IMR-90 (cell line): ENCODE measurements at places on chromosomes 2 and 18.

DNA sequence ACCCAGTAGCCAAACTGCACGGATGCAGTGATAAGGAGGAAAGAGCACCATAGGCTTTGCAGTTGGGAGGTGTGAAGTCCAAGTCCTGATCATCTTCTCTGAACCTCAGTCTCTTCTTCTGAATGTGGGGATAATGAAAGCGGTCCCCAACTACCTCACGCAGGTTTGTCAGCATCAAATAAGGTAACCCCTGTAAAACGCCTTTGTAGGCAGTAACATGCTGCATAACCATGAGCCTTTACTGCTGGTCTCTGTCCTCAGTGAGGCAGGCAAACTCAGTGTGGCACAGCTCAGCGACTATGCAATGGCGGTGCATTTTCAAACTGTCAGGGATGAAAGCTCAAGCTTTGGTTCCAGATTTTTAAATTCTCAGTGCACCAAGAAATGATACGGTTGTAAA, 46.1 kb downstream of the DNMT3A start:
- no peak for DNase-seq

DNA sequence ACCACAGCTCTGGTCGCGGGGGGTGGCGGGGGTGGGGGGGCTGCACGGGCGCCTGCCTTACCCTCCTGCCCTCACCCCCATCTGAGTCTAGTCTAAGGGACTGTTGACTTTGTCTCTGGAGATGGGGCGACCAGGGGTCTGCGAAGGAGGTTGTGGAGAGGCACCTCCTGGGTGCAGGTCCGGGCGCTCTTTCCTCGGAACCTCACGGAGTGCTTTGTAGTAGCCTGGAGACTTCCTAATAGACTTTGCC, 141.3 kb downstream of the MEIS1 start:
- DNase-seq: no peak

DNA sequence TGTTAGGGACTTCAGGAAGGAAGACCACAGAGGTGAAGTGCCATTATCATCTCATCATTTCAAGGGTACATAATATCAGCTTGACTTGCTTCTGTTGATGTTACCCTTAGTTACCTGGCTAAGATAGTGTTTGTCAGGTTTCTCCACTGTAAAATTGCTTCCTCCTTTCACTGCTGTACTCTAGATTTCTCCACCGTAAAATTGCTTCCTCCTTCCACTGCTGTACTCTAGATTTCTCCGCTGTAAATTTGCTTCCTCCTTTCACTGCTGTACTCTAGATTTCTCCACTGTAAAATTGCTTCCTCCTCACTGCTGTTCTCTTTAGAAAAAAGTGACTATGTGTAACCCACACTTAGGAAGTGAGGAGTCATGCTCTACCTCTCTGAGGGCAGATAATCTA, 1460.3 kb downstream of the SUCLG1 start:
- DNase-seq: no peak

GRCh38 chr18:37653618-37654017, 88.0 kb upstream of the CELF4 start:
- DNase-seq: no peak

DNA sequence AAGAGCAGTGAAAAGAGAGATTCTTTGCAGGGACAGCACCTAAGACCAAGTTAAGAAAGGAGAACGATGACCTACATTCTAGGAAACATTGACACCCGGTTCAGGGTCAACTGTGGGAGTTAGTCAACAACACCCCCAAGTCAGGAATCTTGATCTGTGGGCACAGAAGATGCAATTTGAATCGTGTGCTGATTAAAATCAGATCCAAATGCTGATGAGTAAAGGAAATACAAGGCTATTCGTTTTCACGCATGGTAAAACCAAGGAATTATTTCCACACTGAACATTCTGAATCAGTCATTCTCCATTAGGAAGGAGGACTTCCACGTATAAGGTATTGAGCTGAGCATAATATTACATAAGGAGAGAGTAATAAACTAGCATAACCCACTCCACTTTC, 124.2 kb downstream of the COPS8 start:
- no peak for DNase-seq

- no peak for DNase-seq
Measured at GRCh38 chr18:11146947-11147345, 2.4 kb downstream of the PIEZO2 start.

DNA sequence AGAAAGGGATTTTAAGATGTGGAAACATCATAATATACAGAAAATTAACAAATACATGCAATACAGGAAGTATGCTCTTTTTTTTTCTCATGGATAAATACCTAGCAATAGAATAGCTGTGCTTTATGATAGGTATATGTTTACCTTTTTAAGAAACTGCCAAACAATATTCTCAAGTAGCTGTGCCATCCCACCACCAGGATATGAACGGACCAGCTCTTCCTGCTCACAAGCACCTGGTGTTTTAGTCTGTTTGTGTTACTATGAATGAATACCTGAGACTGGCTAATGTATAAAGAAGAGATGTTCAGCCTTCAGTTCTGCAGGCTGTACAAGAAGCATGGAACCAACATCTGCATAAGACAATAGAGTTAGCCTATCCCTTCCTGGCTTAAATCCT, 19.9 kb upstream of the UGT1A8 start:
- DNase-seq: no peak

DNA sequence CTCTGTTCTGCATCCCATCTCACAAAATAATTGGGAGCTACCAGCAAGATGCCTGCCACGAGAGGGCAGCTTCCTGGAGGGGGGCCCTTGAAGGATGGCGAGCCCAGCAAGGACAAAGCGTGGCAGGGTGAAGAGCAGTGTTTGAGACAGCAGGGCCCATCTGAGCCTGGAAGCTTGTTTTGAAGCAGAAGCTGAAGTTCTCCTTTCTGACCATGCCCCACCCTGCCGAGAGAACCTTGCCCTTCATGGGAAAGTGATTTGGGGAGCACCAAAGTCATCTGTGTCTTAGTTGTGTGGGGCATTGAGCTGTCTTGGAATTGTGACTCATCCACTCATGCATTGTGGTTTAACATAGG, 216.3 kb downstream of the BCL11A start:
- DNase-seq: no peak

DNA sequence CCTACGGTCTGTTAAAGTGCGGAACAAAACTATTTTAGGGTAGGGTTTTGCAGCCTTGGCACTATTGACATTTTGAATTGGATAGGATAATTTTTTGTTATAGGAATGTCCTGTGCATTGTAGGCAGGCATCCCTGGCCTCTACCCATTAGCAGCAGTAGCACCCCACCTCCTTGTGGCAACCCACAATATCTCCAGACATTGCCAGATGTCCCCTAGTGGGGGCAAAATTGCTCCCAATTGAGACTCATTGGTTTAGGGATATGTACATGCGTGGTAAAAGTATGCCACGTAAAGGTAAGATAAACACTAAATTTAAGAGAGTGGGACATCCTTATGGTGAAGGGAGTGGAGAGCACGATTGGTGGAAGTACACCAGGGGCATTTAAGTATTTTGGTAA, 4.6 kb downstream of the MIB1 start:
- no peak for DNase-seq

- no peak for DNase-seq
Measured at GRCh38 chr18:9944805-9945204, 31.0 kb downstream of the VAPA start.

DNA sequence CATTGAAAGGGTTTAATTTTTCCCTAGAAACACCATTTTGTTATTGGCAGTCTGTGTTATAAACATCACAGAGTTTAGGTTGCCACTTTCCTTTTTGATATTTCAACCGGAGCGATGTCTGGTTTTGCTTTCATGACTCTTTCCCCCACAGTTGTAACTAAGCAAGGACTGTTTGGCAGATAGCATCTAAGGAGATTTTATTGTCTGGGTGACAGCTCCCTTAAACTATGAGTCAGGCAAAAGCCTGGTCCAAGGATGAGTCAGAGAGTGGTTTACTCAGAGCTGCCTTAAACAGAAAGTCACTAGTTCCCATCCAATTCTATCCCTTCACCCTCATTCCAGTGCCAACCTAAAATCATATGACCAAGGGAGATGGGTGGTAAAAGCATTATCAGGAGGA, 341.6 kb upstream of the VWC2L start:
- peak; percentile 93 for DNase-seq

GRCh38 chr18:75364512-75365253, 62.8 kb downstream of the SMIM21 start:
- DNase-seq: peak; percentile 4

DNA sequence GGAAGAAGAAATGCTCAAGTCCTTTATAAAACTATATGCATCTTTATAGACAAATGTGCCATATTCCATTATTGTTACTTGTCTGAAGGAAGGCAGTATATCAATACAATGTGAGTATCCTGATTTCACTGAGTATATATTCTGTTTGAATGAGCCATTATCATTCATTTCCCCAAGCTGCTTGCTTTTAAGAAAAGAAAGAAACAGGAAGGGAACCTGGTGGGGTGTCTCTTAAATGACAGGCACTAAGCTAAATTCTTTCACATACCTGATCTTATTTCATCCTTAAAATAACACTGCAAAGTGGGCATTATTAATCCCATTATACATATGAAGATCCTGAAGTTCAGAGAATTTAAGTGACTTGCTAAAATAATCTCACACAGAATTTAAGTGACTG, 307.9 kb downstream of the SLC8A1 start:
- DNase-seq: no peak

- peak; percentile 61 for DNase-seq
Measured at GRCh38 chr2:53913721-53914120, 54.0 kb upstream of the GPR75 start.

- no peak for DNase-seq
Measured at GRCh38 chr18:79789901-79790890, 7.5 kb upstream of the KCNG2 start.

DNA sequence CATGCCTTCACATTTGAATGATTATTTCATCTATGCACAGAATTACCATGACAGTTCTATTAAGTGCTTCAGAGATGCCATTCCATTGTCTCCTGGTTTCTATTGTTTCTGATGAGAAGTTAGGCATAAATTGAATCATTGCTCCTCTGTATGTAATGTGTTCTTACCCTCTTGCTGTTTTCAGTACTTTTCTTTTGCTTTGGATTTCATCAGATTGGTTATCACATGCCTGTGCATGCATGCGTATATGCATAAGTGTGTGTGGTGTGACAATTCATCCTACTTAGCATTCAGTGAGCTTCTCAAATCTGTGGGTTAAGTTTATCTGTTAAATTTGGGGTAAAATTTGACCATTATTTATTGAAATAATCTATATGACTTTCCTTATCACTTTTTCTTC, 263.3 kb upstream of the RND3 start:
- no peak for DNase-seq

- DNase-seq: peak; percentile 94
Measured at GRCh38 chr2:216031960-216032689, 18.8 kb upstream of the MREG start.

DNA sequence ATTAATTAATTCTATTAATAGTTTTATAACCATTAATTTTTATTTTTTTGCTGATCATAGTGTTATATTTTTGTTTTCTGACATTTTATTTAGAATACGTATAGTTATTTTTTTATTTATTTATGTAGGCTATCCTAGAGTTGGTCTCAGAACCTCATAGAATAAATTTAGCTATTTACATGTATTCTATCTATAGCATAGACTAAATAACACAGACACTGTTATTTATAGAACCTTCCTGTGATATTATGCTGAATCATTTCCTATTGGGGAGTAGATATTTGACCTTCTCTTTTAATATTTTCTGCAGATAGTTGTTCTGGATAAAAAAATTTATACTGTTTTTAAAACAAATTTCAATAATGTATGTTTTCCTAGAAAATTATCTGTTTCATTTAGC, 20.2 kb downstream of the ARHGEF33 start:
- DNase-seq: no peak

GRCh38 chr2:127347015-127347414, 40.8 kb downstream of the MAP3K2 start:
- no peak for DNase-seq

GRCh38 chr18:31206787-31207381, 44.2 kb upstream of the DSC1 start:
- DNase-seq: peak; percentile 23

GRCh38 chr18:26703170-26703930, 155.0 kb upstream of the KCTD1 start:
- DNase-seq: no peak

- peak; percentile 52 for DNase-seq
Measured at GRCh38 chr2:166700079-166700478, 188.2 kb upstream of the XIRP2 start.

GRCh38 chr2:145846982-145847381, 1327.1 kb upstream of the ZEB2 start:
- peak; percentile 0 for DNase-seq

DNA sequence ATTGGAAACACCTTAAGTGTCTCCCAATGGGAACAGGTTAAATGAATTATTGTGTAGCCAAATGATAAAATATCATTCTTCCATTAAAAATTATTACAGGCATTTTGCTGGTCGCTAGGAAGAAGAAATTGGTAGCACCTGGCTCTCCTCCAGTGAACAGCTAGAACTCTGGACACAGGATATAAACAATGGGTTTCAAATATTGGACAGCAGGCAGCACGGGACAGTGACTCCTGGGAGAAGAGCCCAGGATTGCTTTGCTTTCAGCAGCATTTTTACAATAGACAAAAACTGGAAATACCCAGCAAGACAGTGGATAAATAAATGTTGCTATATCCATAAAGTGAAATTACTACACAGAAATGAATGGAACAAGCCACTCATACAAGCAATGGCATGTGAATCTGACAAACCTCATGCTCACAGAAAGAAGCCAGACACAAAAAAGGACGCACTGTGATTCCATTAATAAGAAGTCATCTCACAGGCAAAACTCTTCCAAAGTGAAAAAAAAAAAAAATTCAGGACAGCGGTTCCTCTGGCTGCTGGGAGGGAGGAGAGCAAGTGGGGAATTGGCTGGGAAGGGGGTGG, 50.5 kb downstream of the LAMA1 start:
- DNase-seq: peak; percentile 12

GRCh38 chr2:44672431-44672830, 269.1 kb upstream of the SIX3 start:
- no peak for DNase-seq

DNA sequence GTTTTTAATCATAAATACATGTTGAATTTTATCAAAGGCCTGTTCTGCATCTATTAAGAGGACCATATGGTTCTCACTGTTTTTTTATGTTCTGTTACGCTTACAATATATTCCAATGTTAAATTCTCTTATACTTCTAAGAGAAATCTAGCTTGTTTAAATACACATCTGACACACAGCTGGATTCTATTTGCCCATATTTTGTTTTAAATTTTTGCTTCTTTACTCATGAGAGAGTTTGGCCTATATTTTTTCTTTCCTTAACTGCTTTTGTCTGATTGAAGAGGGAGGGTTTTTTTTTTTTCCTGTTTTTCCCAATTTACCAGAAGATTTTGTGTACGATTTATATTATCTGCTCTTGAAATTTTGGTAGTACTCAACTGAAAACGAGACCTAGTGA, 34.9 kb downstream of the RNF144A start:
- no peak for DNase-seq

GRCh38 chr2:59425247-59425646, 1128.2 kb downstream of the BCL11A start:
- DNase-seq: no peak

DNA sequence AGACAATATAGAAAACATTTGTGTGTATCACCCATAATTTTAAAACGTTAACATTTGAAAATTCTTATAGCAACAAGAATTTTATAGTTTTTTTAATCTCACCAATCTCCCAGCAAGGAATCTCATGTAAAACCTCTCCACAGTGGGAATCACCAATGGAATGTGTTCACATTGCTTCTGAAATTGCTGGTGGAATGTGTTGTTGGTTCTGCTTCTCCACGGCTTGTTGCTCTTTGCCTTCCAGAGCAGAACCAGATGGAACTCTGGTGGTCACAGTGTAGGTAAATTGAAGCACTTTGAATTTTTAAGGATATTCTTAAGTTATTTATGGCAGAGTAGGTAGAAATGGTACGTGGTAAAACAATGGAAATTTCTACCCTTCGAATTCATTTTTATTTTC, 35.1 kb downstream of the DCAF17 start:
- DNase-seq: peak; percentile 11

GRCh38 chr2:28406-28975, 17.8 kb downstream of the FAM110C start:
- DNase-seq: no peak
